Osteoblast (primary cell): ENCODE measurements at places on chromosomes 6 and 20. TPM values are rescaled to one million over a fixed set of nuclear protein-coding genes. Genes with fewer than 3 reads are reported as not detected.

The PRL gene
- total RNA-seq, result under 0.01 TPM in 1 of 2 replicates, not detected in the other

The STK38 gene
- 41.5 and 48.1 TPM in 2 replicates for total RNA-seq

The LST1 gene
- total RNA-seq, result 0.29 TPM in 1 of 2 replicates, not detected in the other

The DDX27 gene
- total RNA-seq, result 33.6 and 34.0 TPM in 2 replicates

The STX11 gene
- 0.29 and 0.36 TPM in 2 replicates for total RNA-seq

The LY6G6F gene
- total RNA-seq, result not detected in 2 replicates

The TENT5A gene
- total RNA-seq, result 79.6 and 82.9 TPM in 2 replicates

The FAM83C gene
- not detected in 2 replicates for total RNA-seq

The CRYBG1 gene
- total RNA-seq, result 11.9 and 19.2 TPM in 2 replicates

The SSTR4 gene
- total RNA-seq, result not detected in 2 replicates

The DDO gene
- total RNA-seq, result 3.6 and 5.9 TPM in 2 replicates

The EPB41L1 gene
- 26.8 and 32.4 TPM in 2 replicates for total RNA-seq

- peak; percentile 96 for DNase-seq
- no peak overlapping the region for H3K27ac ChIP-seq
- peak overlapping the region; percentile 59 for H3K4me3 ChIP-seq
- H3K36me3 ChIP-seq, result no peaks in the 10 kb centered on the region
- peaks cover 5% of the 10 kb centered on the region for H3K4me1 ChIP-seq
- H3K27me3 ChIP-seq, result peaks cover 20% of the 10 kb centered on the region
These were observed 593 bp downstream of the MMP24 start for GRCh38 chr20:35226884-35227681.

GRCh38 chr6:142242269-142242668 is 59.5 kb upstream of the ADGRG6 start:
- no peaks in the 10 kb centered on the region for H3K4me1 ChIP-seq
- H3K27ac ChIP-seq, result no peak overlapping the region
- no peaks in the 10 kb centered on the region for H3K27me3 ChIP-seq
- no peaks in the 10 kb centered on the region for H3K36me3 ChIP-seq
- no peak for DNase-seq

DNA sequence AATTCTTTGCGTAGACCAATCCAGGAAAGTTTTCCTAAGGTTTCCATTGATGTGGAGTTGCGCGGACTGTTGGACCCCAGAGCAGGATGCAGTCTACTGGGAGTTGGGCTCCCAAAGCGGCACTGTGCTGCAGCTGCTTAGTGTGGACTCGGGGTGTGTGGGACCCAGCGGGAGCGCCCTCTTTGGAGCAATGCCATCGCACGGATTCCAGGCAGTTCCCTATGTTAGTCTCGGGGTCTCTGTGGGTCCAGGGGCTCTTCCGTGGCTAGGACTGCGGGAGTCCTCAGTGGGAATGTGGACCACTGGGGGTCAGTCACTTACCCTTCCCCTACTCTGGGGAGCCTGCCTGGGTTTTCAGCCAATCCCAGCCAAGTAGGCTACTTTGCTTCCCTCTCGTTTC is 151.7 kb upstream of the OLIG3 start:
- no peak overlapping the region for H3K27ac ChIP-seq
- H3K36me3 ChIP-seq, result no peaks in the 10 kb centered on the region
- H3K4me1 ChIP-seq, result no peaks in the 10 kb centered on the region
- DNase-seq, result no peak
- no peak overlapping the region for H3K4me3 ChIP-seq

DNA sequence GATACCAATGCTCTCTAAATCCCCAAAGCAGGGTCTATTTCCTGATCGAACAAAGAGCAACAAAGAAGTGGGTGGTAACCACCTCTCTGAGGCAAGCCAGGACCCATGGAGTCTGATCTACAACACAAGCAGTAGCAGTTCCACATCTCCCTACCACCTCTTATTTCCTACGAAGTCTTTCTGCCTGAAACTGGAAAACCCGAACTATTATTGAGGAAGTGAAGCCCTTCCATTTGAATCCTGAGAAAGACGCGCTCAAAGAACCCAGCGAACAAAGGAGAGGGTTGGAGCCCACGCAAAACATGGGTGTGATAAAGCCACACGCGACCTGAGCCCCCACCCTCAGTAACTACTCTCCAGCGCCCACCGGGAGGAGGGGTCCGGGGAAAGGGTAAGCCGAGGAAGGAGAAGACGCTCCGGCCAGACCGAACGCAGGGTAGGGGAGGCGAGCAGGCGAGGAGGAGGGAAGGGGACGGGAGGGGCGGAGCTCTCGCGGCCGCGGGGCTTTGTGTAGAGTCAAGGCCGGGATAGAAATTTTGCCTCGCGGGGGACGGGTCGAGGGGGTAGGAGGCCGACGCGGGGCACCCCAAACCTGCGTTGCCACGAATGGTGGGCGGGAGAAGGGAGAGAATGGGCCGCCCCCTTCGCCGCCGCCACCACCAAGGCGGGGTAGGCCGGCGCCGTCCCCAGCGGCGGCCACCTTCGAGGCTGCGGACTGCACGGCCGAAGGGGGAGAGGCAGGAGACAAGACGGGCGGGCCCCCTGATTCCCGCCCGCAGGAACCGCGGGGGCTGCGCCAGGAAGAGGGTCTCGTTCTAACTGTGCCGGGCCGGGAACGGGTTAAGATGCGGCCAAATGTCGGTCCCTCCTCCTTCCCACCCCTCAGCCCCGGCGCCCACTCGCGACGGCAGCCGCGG is 802 bp downstream of the HDAC2 start:
- DNase-seq, result peak; percentile 81
- H3K36me3 ChIP-seq, result no peaks in the 10 kb centered on the region
- H3K27me3 ChIP-seq, result no peaks in the 10 kb centered on the region
- peak overlapping the region; percentile 89 for H3K4me3 ChIP-seq
- peaks cover 23% of the 10 kb centered on the region for H3K4me1 ChIP-seq

DNA sequence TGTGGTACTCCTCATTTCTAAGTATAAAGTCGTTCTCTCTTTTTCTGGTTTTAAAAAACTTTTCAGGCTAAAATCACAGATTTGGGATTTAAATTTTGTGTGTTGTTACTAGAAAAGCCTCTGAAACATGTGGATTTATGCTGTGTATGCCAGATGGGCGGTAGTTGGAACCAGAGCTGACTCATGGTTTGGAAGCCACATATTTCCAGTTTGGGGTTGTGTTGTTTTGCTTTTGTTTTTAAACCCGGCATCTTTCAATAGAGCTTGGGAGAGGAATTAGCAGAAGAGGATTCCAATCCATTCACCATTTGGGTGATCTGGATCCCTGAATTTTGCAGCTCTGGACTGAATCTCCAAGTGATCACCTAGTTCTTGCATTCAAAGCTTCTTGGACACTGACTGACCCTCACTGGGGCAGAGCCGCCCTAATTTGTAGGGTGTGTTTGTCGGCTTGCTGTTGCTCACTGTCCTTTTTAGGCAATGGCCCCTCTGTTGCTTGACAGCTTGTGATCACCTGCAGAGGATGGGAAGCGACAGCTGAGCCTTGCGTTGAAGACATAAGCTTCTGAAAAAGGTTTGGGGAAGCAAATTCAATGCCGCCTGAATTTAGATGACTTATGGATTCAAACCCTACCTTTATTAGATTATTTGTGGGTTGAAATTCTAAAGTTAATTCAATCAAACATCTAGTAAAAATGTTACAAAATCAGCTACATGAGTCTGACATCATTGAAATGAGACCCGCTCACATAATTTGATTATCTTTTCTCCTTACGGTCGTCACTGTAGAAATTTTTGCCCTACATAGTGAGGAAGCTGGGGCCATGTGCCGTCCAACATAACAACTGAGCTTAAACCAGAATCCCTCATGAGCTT is 79.9 kb upstream of the CD83 start:
- no peaks in the 10 kb centered on the region for H3K36me3 ChIP-seq
- peak; percentile 73 for DNase-seq
- peak overlapping the region; percentile 55 for H3K4me3 ChIP-seq
- peaks cover 28% of the 10 kb centered on the region for H3K4me1 ChIP-seq
- peak overlapping the region; percentile 19 for H3K27ac ChIP-seq

GRCh38 chr6:150668900-150669302 is 69.2 kb downstream of the PLEKHG1 start:
- no peak overlapping the region for H3K27ac ChIP-seq
- H3K36me3 ChIP-seq, result no peaks in the 10 kb centered on the region
- peaks cover 6% of the 10 kb centered on the region for H3K27me3 ChIP-seq

GRCh38 chr6:73560182-73560732 is 39.4 kb upstream of the EEF1A1 start:
- peaks cover 5% of the 10 kb centered on the region for H3K4me1 ChIP-seq
- no peaks in the 10 kb centered on the region for H3K27me3 ChIP-seq
- no peaks in the 10 kb centered on the region for H3K36me3 ChIP-seq
- H3K27ac ChIP-seq, result no peak overlapping the region
- no peak overlapping the region for H3K4me3 ChIP-seq
- DNase-seq, result peak; percentile 42

- no peak overlapping the region for H3K27ac ChIP-seq
- H3K4me3 ChIP-seq, result no peak overlapping the region
- no peaks in the 10 kb centered on the region for H3K27me3 ChIP-seq
- H3K4me1 ChIP-seq, result no peaks in the 10 kb centered on the region
- no peak for DNase-seq
These were observed 148.3 kb downstream of the HACE1 start for GRCh38 chr6:104711371-104711770.

GRCh38 chr6:106488494-106489370 is 128.2 kb downstream of the CRYBG1 start:
- no peak for DNase-seq
- no peaks in the 10 kb centered on the region for H3K36me3 ChIP-seq
- no peak overlapping the region for H3K4me3 ChIP-seq
- H3K4me1 ChIP-seq, result peaks cover 5% of the 10 kb centered on the region
- H3K27ac ChIP-seq, result no peak overlapping the region
- peaks cover 3% of the 10 kb centered on the region for H3K27me3 ChIP-seq

DNA sequence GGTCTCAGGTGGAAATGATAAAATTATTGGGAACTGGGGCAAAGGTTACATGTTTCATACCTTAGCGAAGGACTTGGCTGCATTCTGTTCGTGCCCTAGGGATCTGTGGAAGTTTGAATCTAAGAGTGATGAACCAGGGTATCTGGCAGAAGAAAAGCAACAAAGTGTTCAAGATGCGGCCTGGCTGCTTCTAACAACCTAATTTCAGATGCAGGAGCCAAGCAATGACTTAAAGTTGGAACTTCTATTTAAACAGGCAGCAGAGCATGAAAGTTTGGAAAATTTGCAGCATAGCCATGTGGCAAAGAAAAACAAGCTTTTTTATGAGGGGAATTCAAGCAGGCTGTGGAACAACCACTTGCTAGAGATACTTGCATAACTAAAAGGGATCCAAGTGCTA is 73.5 kb downstream of the CD24 start:
- H3K36me3 ChIP-seq, result no peaks in the 10 kb centered on the region
- H3K27ac ChIP-seq, result no peak overlapping the region
- H3K4me3 ChIP-seq, result no peak overlapping the region
- H3K4me1 ChIP-seq, result no peaks in the 10 kb centered on the region
- no peak for DNase-seq

DNA sequence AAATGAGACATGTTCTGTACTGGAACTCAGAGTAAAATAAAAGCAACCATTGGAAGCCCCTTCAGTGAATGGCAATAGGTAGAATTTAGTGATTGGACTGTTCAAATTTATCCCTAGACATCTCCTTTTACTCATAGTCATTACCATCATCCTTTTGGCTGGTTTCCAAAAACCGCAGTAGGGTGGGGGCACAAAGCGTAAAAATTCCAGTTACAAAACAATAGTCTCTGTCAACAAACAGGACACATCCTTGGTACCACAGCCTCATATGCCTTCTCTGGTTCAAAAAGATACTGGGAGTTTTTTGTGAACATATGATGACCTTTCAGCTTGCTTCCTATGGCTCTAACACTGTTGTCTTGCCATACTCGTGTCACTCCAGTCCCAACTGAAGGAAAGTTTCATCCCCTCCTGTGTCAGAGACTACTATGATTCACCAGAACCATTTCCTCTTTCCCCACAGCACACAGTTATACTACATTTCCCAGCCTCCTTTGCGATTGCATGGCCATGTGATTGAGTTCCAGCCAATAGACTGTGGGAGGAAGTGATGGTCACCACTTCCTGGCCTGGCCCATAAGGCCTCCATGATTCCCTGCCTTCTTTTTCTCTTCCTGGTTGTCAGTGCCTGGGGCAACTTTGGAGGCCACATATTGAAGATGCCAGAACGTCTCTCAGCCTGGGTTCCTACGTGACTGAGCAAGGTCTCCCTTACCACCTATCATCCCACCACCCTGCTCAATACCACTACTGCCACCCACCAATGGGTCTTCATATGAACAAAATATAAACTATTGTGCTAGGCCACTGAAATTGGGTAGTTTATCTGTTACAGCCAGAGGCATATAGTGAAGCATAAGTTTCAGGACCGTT is 162.4 kb downstream of the ID4 start:
- DNase-seq, result no peak
- no peaks in the 10 kb centered on the region for H3K27me3 ChIP-seq
- no peaks in the 10 kb centered on the region for H3K4me1 ChIP-seq
- no peak overlapping the region for H3K4me3 ChIP-seq

GRCh38 chr6:103995571-103995970 is 864.1 kb downstream of the HACE1 start:
- H3K27ac ChIP-seq, result no peak overlapping the region
- H3K36me3 ChIP-seq, result no peaks in the 10 kb centered on the region
- H3K27me3 ChIP-seq, result no peaks in the 10 kb centered on the region
- H3K4me3 ChIP-seq, result no peak overlapping the region
- no peak for DNase-seq

DNA sequence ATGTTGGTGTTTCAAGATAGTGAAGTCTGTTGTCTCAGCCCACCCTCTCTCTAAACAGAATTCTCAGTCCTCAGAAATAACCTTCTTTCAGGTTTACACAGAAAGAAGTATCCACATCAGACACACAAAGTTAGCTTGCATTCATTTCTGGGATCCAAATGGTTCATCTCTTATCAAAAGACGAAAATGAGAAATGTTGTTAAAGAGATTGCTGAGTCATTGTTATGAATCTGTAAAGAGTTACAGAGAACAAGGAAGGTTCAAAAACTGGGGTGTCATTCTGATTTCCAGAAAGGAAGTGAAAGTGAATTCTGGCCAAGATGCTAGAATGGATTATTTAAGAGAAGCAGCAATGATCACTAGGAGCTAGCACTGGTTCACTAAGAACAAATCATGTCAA is 90.5 kb upstream of the ATXN1 start:
- no peaks in the 10 kb centered on the region for H3K36me3 ChIP-seq
- no peak overlapping the region for H3K4me3 ChIP-seq
- H3K27ac ChIP-seq, result no peak overlapping the region
- DNase-seq, result peak; percentile 29
